ENCODE measurements at places on chromosomes 4 and X.

- no peak for DNase-seq
These were observed 135.8 kb upstream of the NDST3 start for GRCh38 chr4:117898496-117898895.

- no peak for DNase-seq
These were observed 190.9 kb downstream of the SHOX start for GRCh38 chrX:821327-822107.

GRCh38 chrX:119211649-119212014 lies 24.5 kb upstream of the PGRMC1 start:
- no peak for DNase-seq

GRCh38 chr4:170248576-170248975 lies 158.8 kb upstream of the AADAT start:
- DNase-seq: no peak

DNA sequence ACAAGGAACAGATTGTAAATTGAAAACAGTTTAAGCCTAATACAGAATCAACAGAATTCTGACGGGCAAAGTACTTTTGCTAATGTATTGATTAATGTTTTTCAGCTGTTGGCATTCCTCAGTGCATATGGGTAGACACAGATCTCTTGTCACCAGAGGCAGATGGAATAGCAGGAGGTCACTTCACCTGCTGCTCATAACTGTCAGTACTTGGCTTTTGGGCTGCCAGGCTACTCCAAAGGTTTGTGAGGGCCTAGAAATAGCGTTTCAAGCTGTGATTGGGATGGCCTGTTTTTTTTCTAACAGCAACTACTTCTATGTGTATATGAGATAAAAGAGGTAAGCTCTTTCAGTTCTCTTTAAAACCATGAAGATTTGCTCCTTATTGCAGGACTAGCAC lies 307.5 kb upstream of the ANXA10 start:
- DNase-seq: no peak

DNA sequence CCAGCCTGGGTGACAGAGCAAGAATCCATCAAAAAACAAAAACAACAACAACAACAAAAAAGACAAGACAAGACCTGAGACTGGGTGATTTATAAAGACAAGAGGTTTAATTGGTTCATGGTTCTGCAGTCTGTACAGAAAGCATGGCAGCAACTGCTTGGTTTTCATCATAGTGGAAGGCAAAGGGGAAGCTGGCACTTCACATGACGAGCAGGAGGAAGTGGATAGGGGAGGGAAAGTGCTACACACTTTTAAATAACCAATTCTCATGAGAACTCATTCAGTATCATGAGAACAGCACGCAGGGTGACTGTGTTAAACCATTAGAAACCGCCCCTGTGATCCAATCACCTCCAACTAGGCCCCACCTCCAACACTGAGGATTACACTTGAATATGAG lies 28.4 kb upstream of the SLC10A7 start:
- no peak for DNase-seq

GRCh38 chr4:114601304-114602052 lies 2.9 kb downstream of the UGT8 start:
- DNase-seq: no peak

DNA sequence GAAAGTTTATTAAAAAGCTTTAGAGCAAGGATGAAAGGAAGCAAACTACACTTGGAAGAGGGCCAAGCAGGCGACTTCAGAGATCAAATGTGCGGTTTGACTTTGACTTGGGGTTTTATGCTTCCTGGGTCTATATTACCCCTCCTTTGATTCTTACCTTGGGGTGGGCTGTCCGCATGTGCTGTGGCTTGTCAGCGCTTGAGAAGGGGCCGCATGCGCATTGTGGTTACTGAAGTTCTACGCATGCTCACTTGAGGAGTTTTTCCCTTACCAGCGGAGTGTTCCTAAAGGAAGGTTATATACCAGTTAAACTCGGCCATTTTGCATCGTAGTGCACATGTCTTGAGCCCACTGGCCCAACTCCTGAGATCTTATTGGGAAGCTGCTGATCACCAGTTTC lies 9.9 kb downstream of the ZNF157 start:
- peak; percentile 78 for DNase-seq

GRCh38 chr4:105541420-105541819 lies 11.0 kb upstream of the ARHGEF38 start:
- no peak for DNase-seq

DNA sequence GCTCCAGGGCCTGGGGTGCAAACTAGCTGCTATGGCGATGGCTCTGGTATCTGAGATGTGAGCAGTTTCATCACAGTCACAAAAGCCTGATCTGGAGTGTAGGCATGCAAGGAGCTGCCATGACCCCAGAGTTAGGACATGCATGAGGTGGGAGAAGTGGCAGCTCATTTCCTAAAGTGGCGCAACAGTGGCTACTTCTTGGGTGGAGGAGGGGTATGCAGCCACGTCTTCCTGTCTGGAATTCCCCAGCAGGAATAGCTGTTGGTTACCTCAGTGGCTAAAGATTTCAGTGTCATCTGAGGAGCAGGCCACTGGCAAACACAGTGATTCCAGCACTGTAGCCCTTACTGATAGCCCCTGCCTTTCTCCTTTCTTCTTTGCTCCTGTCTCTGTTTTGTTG lies 1382.5 kb downstream of the C4orf33 start:
- no peak for DNase-seq

DNA sequence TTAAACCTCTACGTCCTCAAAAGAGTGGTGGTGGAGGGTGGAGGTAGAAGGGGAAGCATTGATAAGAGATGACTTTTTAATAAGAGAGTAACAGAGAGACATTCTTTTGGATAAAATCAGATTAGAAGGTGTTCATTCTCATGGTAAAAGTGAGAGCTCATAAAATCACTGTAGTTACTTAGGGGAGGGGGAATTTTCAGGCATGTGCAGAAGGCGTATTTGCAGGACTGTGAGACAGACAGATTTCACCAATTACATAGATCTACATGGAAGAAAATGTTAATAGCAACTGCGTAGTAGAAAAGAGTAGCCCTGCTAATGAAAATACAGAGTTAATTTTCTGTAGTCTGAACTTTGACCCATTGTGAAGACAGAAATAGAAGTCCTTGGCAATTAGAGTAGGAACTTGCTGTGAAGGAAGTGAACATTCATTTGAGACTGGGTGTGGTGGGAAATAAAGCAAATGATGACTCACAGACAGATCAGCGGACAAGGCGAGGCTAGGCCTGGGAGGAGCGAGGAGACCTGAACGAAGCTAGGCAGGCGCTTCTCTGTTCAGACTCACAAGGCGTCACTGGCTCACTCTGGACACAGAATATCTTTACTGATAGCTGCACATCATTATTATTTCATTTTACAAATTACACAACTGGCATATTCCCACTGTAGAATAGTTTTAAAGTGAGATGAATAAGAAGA lies 57.2 kb upstream of the FAM9C start:
- peak; percentile 63 for DNase-seq

GRCh38 chrX:2478546-2479419 lies 22.0 kb downstream of the DHRSX start:
- no peak for DNase-seq

- DNase-seq: no peak
These were observed 155.5 kb upstream of the PSAPL1 start for GRCh38 chr4:7590189-7590588.

DNA sequence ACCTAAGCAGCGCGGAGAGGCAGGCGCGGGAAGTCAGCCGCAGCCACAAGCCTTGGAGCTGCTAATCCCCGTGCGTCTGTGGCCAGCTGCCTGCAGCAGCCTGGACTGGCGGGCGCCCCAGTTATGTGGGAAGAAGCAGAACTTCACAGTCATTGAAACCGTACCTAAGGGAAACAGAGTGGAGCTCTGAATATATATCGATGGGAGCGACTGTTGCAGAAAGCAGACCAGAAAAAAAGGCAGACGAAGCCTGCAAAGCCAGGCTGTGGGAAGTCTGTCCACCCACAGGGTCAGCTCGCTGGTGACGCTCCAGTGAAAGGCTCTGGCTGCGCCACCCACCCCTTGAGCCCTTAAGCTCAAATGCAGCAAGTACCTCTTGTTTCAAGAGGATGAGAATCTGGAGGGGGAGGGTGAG lies 24.7 kb downstream of the KCNE5 start:
- DNase-seq: no peak

DNA sequence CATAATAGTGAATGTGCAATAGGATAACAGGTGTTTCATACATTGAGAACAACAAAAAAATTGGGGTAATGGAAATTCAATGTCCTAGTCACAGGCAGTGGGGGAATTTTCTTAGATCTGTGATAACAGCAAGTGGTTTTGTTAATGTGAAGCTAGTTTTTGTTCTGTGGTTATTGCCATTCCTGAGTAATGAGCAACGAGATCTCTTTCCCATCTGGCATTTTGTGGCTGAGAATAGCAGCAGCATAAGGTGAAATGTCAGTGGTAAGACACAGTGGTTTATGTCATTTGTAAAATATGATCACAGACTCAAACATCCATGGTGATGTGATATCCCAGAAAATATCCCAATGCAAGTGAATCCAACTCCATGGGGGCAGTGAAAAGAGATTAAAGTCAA lies 497.5 kb downstream of the KCNIP4 start:
- DNase-seq: no peak

DNA sequence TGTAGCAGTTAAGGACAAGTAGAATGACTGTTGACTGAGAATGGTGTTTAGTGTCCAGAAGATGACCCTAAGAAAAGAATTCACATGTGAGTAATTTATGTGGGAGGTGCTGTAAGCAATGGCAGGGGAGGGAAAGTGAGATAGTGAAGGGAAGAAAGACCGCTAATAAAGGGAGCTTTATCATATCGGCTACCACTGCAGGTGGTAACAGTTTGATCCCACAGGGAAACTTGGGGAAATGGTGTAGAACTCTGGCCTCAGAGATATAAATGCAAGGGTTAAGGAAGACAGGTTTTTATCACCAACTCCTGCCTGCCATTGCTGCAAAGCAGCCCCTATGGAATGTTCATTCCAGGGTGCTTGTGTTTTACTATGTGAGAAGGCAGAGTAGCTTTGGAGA lies 489.6 kb downstream of the STPG2 start:
- DNase-seq: no peak

GRCh38 chr4:178280362-178280761 lies 838.1 kb upstream of the AGA start:
- DNase-seq: no peak

- no peak for DNase-seq
These were observed 599.1 kb downstream of the RPA4 start for GRCh38 chrX:97482666-97483300.

- no peak for DNase-seq
These were observed 96.8 kb upstream of the CXXC4 start for GRCh38 chr4:104591510-104591911.

DNA sequence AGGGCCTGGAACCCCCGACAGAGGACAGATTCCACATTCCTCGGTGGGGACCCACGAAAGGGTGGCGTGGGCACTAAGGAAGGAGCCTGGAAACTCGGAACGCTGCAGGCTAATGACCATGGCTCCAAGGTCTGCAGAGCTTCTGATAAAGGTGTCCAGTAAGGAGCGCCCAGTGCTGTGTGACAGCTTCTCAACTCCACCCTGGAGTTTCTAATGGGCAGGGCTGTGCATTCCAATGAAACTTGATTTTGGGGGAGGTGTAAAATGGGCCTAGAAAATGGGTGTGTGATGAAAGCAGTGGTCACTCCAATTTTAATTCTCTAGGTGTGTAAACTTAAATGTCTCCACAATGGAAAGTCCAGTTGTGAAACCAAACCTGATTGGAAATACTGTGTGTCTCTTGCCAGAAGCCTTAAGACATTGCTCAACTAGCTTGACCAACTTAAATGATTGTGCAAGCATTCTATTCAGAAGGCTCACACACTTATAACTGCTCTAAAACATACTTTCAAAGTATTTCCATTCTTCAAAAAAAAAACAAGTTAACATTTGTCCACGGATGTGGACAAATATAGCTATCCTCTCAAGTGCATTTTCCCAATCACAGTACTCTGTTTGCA lies 52.1 kb downstream of the XAGE2 start:
- no peak for DNase-seq

DNA sequence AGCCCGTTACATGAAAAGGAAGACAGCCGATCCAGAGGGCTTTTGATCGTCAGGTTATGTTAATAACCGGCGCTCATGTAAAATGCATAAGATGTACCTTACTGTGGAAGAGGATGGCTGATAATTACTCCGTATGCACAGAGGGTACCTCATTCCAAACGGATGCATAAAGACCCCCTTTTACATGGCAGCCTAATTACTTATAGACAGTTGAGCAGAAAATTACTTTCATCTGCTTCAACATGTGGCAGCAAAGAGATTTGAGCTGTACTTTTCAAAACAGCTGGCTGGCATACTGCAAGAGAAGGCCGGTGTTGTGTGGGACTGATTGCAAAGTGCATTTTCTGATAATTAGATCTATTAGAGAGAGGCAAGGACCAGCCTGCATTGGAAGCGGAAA lies 103.4 kb downstream of the SHOX start:
- no peak for DNase-seq

DNA sequence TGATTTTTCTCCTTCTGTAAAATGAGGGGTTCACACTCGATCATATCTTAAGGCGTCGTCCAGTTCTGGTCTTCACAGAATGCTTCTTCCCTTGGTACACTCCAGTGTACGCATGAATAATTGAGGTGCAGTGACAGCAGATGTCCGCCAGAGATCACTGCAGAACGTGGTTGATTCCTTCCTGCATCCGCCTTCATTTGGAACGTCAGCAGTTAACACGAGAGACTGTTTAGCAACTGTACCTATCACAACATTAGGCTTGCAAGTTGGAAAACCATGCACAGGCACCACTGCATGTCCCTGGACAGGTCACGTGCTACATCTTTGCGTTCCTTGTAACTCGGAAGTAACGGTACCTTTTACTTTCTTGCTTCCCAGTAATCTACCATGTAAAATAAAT lies 66.0 kb upstream of the GEMIN8 start:
- peak; percentile 51 for DNase-seq

DNA sequence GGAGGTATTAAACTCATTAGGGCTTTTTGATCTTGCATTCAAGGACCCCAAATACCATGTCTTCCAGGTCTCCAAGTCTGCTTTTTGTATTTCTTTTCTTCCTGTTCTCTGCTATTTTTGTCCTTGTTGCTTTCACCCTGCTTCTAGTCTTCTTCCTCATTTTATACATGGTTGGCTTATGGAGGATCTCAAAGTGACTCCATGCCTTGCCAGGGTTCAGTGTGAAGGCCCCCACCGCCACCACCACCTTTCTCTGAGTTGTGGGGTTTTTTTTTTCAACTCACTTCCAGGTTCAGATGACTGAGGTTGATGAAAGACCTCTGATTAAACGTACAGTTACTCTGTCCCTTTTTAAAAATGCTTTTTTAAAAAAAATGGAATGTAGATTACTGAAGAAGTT lies 96.3 kb downstream of the MAML3 start:
- DNase-seq: no peak

DNA sequence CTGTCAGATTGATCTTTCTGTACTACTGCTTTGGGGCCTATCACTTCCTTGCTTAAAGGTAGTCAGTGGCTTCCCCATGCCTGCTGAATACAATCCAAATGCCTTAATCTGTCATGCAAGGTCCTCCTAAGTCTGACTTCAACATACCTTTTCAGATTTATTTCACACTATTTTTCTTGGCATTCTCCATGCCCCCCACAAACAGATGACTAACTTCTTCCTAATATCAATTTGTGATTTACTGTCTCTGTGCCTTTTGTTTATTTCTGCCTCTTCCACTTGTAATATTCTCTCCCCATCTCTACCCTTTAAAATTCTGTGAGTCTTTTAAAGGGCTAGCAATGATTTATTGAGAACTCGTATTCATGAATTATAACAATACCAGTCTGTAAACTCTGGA lies 41.8 kb downstream of the OCRL start:
- no peak for DNase-seq

- peak; percentile 84 for DNase-seq
These were observed 1.5 kb downstream of the BRWD3 start for GRCh38 chrX:80807992-80808735.

Data from activated CD8-positive, alpha-beta T cell treated with anti-CD3 and anti-CD28 coated beads for 36 hours (primary cell).